Fibroblast of mammary gland (primary cell): ENCODE measurements at places on chromosomes 7 and 10.

DNA sequence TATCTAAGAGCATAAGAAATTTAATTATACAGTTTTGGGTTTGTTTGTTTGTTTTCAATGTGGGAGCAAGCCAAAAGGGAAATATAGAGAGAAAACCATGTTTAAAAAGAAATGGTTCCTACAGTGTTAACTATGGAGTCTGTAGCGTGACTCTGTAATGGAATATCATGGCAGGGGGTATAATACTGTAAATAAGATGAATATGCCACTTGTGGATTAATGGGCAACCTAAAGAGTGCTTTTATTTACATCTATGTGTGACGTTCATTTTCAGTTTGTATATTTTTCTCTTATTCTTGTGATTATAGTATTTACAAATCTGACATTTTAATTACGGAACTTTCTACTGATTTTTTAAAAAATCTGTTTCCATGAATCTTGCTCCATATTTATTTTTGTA is 95.9 kb downstream of the POLL start:
- DNase-seq = no peak

GRCh38 chr10:95478185-95478584 is 83.0 kb downstream of the SORBS1 start:
- DNase-seq = no peak

DNA sequence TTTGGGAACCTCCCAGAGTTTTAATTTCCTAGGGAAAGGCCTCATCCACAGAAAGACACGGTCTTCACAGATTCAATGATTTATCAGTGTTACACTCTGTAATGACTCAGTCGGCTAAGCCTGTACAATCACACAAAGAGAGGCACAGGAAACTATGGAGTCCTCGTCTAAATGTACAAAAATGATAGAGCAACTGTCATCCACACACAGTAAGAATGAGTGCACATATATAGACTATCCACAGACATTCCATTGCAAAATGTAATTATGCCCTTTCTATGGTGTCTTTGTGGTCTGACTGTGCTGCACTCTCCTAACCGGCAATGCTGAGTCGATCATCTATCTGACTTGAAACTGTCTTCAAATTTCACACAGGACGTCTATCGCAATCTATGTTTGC is 3.5 kb upstream of the NAMPT start:
- DNase-seq = no peak

DNA sequence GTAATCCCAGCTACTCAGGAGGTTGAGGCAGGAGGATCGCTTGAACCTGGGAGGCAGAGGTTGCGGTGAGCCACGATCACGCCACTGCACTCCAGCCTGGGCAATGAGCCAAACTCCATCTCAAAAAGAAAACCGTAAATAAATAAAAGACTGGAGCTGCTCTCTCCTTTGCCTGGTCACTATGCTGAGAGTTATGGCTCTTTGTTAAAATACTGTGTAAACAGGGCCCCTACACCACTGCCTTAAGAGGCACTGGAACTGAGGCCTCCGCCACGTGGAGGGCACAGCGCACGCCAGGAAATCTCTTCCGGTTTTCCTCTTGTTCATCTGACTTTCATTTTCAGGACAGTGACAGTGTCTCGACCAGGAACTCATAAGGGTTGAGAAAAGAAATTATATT is 123.3 kb downstream of the PAXIP1 start:
- no peak for DNase-seq

- DNase-seq = peak; percentile 82
Measured at GRCh38 chr7:74479961-74480829, 26.5 kb downstream of the GTF2IRD1 start.

- DNase-seq = no peak
Measured at GRCh38 chr7:154566877-154567276, 436.0 kb downstream of the PAXIP1 start.

DNA sequence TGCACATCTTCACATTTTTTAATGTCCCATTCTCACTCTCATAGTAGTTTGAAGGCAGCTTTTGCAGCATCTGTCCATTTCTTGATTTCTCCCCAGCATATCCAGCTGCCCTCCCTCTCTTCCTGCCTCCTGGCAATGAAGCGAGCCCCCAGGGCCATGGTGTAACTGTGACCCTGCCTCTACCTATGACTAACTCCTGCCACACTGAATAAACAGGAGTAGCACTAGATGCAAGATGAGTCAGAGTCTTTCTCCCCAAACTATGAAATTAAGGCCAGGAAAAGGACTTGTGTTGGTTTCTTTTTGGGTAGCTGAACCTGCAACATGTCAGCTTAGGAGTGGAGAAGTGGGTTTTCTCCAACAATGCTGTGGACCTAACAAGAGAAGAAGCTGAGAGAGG is 329.0 kb downstream of the RNLS start:
- peak; percentile 93 for DNase-seq

GRCh38 chr7:103996017-103996551 is 6.6 kb upstream of the RELN start:
- DNase-seq = no peak

DNA sequence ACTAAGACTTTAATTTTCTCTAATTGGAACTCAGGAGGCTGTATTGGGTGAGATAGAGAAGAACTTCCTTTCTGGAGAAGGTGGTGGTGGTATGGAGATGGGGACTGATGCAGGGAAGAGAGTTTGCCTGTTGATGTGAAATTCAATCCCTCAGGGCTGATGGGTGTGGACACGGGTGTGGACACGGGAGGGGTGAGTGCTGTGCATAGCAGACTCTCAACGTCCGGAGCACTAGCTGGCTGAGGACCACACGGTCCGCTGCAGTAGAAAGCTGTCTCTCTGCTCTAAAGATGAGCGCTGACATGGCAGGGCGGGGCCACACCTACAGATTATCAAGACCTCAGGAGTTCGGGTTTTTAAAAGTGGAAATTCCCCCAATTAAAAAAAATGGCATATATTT is 148.5 kb upstream of the PITRM1 start:
- no peak for DNase-seq

DNA sequence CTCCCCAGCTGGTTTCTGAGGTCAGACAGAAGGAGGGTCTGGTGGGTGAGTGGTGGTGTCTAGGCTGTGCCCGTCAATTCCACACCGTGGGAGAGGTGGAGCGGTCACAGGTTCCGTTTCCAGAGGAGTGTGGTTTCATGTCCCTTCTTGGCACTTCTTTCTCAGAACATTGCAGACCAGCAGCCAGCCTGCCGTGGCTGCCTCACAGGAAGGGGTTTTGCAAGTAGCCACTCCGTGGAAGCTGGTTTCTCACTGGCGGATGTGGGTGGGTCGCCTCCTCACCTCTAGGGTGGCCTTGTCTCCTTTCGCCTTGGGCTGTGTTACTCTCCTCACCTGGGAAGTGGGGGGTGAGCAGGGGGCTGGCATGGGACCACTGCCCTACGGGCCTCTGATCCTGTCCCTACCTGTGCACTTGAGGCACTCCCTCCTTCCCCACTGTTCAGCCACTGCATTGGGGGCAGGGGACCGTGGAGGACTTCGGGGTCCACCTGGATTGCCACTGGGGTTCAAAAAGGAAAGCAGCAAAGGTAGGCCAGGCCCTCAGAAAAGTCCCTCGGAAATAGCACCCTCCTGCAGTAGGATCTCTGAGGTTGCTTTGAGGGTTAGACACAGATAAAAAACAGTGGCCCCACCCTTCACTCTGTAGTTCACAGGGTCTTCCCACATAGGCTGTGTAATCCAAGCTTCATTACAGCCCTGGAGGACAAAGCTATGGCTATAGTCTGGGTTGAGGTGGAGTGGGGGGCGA is 33.9 kb downstream of the TSPAN14 start:
- DNase-seq = no peak

GRCh38 chr10:12500381-12501303 is 151.3 kb downstream of the CAMK1D start:
- no peak for DNase-seq

DNA sequence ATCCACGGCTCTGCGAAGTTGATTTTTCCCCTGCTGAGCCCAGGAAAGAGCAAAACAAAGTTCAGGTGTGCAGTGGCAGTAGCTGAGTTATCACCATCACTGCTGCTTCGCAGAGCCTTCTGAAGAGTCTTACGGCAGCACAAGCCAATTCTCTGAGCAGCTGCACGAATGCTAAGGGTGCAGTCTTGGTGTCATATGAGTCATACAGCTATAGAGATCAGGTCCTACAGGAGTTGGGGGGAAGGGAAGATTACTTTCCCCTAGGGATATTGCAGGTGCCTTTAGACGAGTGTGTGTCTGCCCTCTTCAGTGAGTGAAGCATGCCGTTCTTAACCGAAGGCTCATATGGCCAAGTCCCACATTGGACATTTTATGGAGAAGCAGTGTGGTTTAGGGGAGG is 227.8 kb downstream of the CELF2 start:
- DNase-seq = no peak

- peak; percentile 23 for DNase-seq
Measured at GRCh38 chr10:117619223-117619622, 76.7 kb downstream of the EMX2 start.

GRCh38 chr10:33739031-33739430 is 404.6 kb upstream of the NRP1 start:
- DNase-seq = peak; percentile 27

- no peak for DNase-seq
Measured at GRCh38 chr10:14181567-14181936, 149.2 kb downstream of the FRMD4A start.

- DNase-seq = peak; percentile 33
Measured at GRCh38 chr7:64558781-64559180, 4.1 kb downstream of the ZNF680 start.

DNA sequence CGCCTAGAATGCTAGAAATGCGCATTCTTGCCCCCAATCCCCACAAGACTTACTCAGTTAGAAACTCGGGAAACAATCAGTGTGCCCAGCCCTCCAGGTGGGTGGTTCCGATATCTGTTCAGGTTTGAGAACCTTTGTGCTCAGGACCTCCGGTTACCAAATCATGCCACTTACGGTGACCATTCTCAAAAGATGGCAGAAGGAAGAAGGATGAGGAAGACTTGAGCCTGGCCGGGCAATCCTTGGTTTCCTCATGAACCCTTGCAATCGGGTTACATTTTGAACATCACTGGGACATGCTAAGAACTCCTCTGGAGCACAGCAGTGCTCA is 52.1 kb downstream of the RBM17 start:
- no peak for DNase-seq

- no peak for DNase-seq
Measured at GRCh38 chr7:136657482-136657921, 210.9 kb upstream of the CHRM2 start.

DNA sequence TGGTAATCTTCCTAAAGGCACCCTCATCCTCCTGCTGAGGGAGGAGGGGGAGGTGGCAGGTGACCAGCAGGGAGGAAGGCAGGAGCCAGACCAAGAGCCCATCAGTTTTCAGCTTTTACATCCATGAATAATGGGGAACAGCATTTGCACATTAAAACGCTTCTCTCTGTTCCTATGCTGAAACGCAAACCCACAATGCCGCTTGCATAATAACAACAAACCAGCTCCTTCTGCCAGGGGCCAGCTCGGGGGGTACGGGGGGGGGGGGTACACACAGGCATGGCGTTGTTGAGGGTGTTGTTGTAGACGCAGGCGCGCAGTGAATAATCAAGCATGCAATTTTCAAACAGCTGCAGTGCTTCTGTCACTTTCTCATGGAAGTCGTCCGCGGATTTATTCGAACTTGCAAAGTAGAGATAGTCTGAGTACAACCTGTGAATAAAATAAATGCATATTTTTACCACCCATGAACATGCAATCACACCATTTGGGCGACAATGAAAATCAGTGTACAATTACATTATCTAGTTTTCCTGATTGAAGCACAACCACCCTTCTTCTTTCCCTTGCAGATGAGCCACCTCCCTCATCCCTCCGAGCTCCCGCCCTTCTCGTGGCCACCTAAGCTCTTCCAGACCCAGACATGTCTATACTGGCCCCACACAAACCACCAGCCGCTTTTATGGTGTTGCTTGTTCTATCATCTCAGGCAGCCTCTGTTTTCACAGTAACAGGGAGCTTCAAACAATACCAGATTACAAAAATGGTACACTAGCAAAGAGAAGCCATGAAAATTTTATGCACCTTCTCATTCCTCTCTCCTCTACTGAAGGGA is 72.2 kb downstream of the CHST15 start:
- DNase-seq = no peak

GRCh38 chr10:78685466-78686103 is 383.2 kb upstream of the ZMIZ1 start:
- peak; percentile 42 for DNase-seq

GRCh38 chr7:126715076-126715475 is 537.7 kb downstream of the GRM8 start:
- DNase-seq = no peak

DNA sequence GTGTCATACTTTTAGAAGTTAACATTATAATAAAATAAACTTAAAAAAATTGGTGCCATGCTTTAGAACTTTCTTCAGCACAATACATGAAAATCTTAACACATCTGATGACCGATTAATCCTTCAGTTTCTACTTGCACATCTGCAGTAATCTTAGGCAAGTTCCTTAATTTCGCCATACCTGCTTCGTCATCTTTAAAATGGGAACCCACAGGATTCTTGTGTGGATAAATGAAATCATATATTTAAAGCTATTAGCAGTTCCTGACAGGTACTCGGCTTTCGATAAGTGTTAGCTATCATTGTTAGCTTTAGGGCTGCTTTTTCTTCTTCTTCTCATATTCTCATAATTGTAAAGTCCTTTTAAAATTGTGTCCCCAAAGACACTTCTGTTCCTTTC is 907 bp upstream of the VPS50 start:
- DNase-seq = peak; percentile 9

DNA sequence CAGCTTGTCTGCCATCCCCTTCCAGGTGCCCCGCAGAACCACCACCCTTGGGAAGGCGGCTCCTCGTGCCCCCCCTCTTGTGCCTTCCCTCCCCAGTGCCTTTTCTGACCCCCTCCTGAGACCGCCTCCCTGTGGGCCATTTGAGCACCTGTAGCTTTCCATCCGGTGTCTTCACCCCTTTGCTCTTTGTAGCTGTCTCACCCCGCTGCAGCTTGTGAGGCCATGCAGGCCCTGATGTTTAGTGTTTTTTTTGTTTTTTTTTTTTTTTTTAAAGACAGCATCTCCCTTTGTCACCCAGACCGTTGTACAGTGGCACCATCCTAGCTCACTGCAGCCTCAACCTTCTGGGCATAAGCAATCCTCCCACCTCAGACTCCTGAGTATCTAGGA is 52.5 kb downstream of the CUX1 start:
- no peak for DNase-seq

GRCh38 chr10:6716516-6716915 is 136.4 kb upstream of the PRKCQ start:
- peak; percentile 78 for DNase-seq
